ENCODE measurements at places on chromosomes 16 and 17.
A peak's percentile ranks its signal among the peaks of the same experiment; 100 is the strongest.

DNA sequence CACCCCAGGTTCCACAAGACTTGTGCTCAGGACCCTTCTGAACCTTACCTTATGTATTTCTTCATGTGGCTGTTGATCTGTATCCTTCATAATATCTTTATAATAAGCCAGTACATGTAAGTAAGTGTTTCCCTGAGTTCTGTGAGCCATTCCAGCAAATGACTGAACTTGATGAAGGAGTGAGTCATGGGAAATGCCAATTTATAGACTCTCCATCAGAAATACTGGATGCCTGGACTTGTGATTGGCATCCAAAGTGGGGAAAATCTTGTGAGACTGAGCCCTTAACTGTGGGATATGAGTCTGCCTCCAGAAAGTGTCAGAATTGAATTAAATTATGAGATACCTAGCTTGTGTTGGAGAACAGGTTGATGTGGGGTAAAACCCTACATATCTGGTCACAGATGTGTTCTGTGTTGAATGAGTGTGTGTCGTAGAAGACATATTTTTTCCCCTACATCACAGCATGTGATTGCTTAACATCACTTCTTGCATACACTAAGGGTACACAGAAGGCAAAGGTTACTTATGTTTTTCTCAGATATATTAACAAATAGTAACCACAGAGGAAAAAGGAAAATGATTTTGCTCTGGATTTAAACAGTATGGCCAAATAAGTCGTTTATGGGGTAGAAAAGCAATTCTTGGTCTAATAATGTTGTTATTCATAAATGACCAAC is 70.2 kb upstream of the NETO2 start:
- DNase-seq = no peak

DNA sequence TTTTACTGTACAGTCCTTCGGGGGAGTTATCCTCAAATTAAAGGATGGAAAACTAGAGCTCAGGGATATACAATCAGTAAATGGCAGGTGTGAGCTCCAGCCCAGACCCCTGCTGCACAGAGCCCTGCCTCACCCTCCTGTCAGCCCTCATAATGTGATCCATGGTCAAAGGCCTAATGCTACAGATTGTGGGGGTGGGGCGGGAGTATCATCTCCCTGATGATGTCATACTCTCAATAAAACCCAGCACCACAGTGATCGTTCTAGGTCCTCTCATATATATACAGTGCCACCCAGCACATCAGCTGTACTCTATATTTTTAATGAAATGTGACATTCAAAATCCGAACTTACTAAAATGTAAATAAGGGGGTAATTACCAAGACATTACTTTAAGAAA is 61.5 kb downstream of the SLC39A11 start:
- no peak for DNase-seq

DNA sequence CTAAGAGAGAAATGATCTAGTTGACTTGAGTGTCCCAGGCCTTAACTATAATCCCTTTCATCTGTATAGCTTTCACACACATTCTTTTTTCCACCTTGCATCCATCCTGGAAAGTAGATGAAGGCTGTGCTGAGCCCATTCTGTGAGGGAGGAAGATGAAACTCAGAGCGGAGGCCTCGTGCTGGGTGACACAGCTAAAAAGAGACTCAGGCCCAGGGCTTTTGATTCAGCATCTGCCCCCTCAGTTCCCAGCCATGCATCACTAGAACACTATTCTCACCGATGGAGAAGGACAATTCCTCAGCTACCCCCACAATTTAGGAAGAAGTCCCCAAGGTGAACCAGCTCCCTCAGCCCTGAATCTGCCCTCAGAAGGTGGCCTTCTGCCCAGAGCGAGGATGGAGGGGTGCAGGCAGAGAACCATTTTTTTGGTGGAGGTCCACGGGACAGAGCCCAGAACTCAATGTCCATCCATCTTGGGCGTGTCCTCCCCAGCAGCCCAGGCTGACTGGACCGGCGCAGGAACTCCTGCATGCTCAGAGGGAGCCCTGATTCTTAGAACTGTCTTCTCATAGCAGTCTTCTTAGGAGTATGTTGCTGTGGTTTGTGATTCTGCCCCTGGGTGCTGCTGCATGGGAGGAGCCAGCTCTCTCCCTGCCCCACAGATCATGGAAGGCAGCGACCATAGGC is 5.8 kb upstream of the MYCBPAP start:
- no peak for DNase-seq

DNA sequence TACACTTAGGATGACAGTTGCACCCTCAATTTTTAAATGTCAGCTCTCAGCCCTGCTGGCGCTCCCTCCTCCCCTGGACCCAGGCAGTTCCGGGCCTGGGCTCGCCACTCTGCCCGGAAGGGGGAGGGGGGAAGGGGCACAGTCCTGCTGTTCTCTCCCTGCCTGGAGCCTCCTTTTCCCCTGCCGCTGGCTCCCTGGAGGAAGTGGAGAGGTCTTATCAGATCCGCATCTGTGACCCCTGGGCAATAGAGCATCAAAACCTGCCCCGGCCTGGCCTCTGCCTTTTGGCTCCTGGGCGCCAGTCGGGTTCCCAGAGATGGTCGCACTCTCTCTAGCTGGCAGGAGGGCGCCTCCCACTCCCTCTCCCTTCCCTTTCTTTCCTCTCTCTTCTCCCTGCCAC is 149.3 kb downstream of the IRF8 start:
- DNase-seq = no peak

DNA sequence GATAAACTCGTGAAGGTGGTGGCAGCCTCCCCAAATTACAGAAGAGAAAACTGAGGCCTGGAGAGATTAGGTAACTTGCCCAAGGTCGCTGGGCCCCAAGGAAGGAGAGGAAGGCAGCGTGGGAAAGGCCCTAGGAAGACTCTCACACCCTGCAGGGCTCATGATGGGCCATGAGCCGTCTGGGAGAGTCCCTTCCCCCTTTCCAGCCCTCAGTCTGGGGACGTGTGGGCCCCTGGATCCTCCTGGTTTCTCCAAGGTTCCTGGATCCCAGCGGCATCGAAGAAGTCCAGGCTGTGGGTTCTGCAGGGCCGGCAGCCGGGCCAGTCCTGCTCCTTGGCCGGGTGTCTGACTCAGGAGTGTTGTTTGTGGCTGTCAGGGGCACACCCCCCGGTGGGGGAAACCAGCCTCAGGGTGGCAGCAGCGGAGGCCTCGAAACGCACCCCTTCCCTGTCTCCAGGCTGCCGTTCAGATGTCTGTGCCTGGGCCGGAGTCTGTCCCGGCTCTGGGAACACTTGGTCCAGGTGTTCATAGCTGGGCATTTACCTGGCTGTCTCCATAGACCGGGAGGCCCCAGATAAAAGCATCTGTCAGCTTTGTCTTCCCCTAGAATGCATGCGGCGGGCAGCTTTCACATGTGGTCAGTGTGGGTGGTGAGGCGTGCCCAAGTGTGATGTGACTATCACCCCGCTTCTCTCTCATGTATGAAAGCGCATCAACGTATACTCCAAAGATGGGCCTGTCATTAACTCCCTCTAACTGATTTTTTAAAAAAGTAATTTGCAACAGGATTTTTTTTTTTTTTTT is 3.7 kb upstream of the RAP1GAP2 start:
- peak; percentile 50 for DNase-seq

DNA sequence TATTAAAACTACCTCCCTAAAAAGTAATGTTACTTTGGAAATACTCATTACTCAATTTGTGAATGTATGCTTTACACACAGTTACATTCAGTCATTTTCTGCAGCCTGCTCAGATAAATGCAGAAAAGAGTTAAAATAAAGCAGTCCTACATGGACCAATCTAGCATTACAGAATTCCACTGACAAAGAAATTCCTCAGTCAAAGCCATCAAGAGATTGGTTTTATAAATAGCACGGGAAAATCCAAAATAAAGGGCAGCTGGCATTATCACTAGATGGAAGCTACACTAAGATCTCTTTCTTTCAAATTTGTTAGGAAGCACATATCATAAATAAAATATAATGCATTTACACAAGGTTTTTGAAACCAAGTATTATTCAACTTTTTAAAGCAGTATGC is 58.3 kb downstream of the DUSP14 start:
- DNase-seq = no peak

- DNase-seq = no peak
Observed at GRCh38 chr17:57425431-57425830, 169.1 kb downstream of the MSI2 start.

DNA sequence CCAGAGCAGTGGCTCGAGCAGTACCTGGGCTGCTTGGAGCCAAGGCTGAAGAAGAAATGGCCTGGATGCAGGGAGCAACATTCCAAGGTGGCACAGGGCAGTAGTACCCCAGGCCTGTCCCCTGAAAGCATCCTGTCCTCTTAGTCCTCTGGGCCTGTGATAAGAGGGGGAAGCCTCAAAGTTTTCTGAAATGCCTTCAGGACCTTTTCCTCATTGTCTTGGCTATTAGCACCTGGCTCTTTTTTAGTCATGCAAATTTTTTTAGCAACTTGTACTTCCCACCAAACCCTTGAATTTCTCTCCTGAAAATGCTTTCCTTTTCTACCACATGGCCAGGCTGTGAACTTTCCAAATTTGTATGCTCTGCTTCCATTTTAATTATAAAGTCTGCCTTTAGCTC is 148.9 kb downstream of the HS3ST2 start:
- no peak for DNase-seq

Data from NB4 (cell line).